ENCODE measurements at places on chromosomes 7 and 10.

GRCh38 chr7:144668503-144668902, 167.3 kb downstream of the TPK1 start:
- no peak for DNase-seq

- DNase-seq = peak; percentile 45
Observed at GRCh38 chr10:114767101-114767985, 54.2 kb upstream of the FHIP2A start.

GRCh38 chr7:137816696-137817320, 30.0 kb downstream of the DGKI start:
- DNase-seq = peak; percentile 4

DNA sequence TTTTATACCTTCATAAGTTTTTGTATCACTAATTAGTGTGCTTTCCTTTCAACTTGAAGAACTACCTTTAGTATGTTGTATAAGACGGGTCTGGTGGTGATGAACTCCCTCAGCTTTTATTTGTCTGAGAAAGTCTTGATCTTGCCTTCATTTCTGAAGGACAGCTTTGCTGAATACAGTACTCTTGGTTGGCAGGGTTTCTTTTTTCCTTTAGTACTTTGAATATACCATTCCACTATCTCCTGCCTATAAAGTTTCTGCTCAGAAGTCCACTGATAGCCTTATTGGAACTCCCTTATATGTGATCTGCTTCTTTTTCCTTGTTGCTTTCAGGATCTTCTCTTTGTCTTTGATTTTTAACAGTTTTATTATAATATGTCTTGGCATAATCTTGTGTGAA, 230.9 kb downstream of the HPSE2 start:
- DNase-seq = no peak

DNA sequence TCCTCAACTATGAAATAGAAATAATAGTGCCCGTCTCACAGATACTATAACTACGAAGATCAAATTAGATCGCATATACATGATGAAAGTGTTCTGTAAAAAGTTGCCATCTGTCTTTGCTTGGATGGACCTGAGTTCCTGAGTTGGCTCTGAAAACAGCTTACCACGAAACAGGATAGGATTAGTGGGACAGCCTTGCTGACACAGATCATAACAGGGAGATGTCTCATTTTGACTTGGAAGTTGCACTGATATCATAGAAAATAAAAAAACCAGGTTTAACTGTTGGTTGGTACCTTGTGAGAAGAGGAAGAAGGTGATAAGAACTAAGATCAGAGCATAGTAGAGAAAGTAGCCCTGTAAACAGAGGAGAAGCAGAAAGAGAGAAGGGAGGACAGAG, 79.3 kb upstream of the AGBL3 start:
- no peak for DNase-seq

DNA sequence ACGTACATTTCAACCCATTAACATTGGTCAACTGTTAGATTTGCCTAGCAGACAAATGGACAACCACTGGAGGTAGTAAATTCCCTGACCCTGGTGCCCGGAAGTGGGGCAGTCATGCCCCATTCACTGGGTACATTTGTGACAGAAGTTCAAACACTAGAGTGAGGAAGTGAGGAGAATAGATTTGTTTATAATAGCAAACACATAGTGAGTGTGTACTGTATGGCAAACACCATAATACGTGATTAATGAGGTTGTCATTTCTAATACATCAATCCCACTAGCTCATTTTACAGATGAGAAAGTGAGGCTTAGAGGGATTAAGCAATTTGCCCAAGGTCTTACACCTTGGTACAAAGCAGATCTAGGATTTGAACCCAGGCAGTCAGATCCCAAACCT, 181.9 kb upstream of the MKLN1 start:
- DNase-seq = no peak

DNA sequence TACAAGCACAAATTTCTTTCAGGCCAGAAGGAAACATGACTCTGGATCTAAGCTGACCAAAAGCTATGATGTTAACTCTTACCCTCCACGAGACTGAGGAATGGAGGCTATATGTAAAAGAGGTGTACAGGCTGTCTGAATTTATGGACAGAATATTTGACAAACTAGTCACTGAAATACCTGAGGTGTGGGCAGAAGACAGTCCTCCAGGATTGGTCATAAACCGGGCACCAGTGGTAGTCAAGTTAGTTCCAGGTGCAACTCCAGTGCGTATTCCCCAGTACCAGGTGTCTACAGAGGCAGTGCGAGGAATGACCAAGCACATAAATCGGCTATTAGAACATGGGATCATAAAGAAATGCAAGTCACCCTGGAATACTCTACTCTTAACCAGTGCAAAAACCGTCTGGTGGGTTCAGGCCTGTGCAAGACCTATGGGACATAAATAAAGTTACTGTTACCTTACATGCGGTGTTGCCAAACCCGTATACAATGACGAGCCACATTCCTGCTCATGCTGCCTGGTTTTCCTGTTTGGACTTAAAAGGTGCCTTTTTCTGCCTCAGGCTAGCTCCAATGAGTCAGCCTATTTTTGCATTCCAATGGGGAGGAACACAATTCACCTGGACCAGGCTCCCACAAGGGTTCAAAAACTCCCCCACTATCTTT, 6.7 kb upstream of the CYREN start:
- no peak for DNase-seq

DNA sequence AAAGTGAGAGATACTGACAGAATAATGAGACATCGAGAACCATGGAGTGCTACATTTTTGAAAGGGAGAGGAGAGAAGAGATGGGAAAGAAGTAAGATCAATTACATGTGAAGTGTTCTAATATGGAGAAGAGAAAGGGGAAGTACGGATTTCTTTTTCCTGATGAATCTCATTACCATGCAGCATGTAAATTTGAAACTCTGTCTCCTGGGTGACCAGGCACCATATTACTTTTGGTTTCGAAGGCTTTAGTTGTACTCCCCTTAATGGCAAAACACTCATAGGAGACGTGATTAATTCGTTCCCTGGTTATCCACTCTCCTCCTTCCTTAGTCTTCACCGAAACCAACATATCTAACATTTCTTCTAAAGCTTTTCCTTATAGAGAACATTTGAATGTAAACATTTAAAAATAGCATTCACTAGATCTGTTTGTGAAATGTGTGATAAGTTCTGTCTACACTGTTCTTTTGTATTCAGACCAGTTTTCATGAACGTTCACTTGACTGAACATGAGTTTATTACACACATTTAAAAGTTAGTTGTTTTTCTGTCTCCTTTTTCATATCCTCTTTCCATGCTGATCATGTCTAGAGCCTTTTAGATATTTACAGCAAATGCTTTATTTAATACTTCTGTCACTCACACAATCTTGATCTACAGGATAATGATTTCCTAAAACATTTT, 80.2 kb upstream of the MSRB2 start:
- no peak for DNase-seq

DNA sequence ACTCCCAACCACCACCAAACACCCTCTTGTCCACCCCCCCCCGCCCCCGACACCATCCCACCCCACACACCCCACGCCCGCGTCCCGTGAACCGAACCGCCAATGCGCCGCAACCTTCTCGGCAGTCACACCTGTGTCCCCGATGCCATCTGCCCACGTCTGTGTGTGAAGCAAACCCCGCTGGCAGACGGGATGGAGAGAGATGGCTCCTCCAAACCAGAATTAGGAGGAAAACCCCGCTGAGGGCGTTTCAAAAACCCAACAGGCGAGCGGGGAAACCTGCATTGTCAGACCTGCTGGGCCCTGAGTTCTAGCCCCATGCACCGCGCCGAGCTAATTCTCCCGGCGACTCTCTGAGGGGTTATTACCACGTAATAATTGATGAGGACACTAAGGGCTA, 28.6 kb upstream of the KCNK18 start:
- DNase-seq = no peak

GRCh38 chr10:25661632-25662031, 272.4 kb upstream of the MYO3A start:
- DNase-seq = no peak

GRCh38 chr10:43892062-43892770, 243.5 kb upstream of the ZNF32 start:
- no peak for DNase-seq

DNA sequence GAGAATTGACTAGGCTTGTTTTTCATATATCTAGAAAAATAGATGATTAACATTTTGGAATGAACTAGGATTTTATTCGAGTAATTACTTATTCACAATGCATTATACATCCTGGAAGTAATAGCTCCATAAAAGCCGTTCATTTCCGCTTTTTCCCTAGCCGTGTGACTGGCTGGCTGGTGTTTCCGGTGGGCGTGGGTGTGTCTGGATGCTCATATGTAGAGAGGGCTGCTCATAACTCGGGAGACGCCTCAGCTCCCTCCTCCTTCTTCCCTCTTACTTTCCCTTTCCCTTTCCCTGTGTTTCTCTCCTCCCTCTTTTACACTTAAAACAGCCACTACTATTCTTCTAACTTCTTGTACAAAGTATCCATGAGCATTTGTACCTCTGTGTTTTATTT, 187.7 kb upstream of the VSTM2A start:
- no peak for DNase-seq

DNA sequence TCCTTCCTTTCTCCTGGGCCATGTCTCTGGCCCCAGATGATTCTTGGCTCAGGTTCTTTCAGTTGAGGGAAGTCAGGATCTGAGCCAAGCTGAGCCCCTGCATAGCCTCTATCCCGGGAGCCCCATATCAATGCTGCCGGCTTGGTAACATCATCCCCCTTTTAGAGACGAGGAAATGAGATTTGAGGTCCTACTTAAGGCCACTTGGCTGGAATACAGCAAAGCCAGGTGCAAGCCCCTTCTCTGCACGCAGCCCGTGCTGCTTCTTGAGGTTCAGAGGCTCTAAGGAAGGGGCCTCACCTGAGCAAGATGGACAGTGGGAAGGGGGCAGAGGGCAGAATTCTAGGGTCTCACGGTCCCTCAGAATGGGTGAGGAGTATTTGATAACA, 2.4 kb upstream of the IRF5 start:
- DNase-seq = no peak

- no peak for DNase-seq
Observed at GRCh38 chr7:36659172-36659516, 65.2 kb downstream of the AOAH start.

GRCh38 chr7:100435401-100436304, 644 bp downstream of the PPP1R35 start:
- DNase-seq = peak; percentile 23

DNA sequence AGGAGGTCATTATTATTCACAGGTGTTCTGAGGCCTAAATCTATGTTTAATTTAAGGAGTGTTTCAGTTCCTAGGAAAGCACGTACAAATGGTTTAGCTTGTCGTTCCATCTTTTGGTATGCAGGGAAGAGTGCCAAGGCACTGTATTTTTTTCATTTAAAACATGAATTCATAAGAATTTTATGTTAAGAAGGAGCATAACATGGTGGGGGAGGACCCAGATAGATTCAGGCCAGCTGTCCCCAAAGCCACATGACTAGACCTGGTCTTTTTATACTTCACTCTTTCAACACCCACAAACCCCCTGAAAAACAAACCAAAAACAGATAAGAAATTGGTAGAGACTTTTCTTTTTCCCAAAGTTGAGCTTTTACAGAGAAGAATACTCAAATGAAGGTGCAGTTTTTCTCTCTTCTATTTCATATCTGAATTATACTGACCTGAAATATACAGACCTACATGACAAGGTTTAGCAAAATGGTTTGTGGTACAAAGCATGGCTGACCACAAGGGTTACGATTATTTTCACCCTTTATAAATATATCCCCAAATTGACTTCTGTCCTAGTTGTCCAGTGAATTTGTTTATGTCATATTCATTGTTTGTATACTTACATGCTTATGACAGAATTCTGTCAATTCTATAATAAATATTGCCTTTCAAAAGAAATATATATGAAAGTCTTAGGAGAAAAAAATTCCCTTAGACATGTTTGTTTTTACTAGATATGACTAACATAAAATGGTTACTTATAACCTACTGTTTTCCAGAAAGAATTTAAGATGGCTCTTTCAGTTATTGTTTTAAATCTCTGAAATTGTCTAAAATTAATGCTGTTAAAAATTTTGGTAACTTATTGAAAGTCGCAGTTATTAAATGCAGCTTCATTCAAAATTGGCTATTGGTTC, 71.3 kb downstream of the AP3M1 start:
- no peak for DNase-seq

DNA sequence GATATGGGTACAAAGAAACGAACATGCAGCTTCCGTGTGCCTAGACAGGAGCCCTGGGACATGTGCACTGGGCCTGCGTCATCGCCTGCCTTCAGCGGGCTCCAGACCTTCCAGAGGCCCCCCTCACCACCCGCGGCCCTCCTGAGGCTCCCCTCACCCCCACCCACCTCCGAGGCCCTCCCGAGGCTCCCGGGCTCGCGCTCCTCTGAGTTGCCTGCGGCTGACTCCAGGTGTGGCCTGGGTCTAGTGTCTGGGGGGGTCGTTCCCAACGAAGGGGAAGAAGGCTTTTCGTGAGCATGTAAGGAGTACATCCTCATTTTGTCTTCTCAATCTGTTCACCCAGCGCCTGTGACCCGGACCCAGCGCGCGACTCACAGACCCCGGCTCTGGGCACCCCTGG, 177.3 kb upstream of the ZNF32 start:
- DNase-seq = no peak

GRCh38 chr7:39428221-39428620, 138.0 kb upstream of the YAE1 start:
- no peak for DNase-seq

DNA sequence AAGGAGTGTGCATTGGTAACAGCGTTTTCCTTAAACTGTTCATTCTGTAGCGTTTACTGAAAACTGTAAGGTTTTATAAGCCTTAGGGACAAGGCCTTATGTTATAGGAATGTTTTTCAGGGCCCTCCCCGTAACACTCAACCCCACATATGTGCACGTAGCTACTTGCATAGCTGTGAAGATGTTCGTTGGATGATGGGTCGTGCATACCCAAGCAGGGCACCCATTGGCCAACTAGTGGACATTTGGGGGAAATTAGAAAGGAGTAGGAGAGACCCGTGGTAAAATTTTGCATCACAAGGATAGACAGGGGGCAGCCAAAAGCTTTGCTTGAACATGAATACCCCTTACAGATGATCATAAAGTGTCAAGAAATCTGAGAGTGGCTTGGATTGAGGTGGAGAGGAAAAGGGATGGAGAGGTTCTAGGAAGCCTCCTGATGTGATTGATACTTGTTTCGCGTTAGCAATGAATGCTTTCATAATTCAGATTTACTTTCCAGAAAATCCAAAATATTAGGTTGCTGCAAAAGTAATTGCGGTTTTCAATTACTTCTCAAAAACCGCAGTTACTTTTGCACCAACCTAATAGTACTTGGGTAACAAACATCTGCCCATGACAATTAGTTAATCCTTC, 878 bp downstream of the SEC61A2 start:
- peak; percentile 34 for DNase-seq

- DNase-seq = peak; percentile 72
Observed at GRCh38 chr7:4042402-4043045, 639.6 kb upstream of the FOXK1 start.

- no peak for DNase-seq
Observed at GRCh38 chr10:5959142-5959541, 18.2 kb downstream of the IL15RA start.

GRCh38 chr7:152335900-152336571, 99.8 kb downstream of the KMT2C start:
- no peak for DNase-seq

GRCh38 chr7:151512353-151512752, 7.3 kb downstream of the RHEB start:
- DNase-seq = no peak

- DNase-seq = peak; percentile 78
Observed at GRCh38 chr7:27242555-27243339, at the start of gene EVX1. Gene EVX1, plus strand, starts transcription at chr7:27242802. Its CDS starts 229 bp downstream, at chr7:27243031.
